NCI-H2171 treated with DMSO at 0.1 percent for 48 hours (cell line): ENCODE measurements at places on chromosomes 6 and 20.

GRCh38 chr6:503610-504362 is 112.2 kb downstream of the IRF4 start:
- DNase-seq, result no peak

GRCh38 chr6:39302669-39303424 is 11.4 kb downstream of the KCNK17 start:
- peak; percentile 40 for DNase-seq

DNA sequence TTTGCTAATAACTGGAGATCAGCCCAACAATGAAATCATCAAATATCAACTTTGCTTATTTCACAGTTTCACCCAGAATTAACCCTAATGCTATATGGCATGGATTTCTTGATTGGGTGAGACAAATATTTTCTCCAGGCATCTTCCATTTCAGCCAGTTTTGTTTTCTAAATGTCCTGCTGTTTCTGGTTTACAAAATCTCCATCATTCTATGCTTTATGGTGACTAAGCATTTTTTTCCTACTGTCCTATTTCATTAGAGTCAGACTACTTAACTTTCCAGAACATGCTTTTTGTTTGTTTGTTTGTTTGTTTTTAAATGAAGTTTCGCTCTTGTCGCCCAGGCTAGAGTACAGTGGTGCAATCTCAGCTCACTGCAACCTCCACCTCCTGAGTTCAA is 59.5 kb upstream of the EXOC2 start:
- no peak for DNase-seq

DNA sequence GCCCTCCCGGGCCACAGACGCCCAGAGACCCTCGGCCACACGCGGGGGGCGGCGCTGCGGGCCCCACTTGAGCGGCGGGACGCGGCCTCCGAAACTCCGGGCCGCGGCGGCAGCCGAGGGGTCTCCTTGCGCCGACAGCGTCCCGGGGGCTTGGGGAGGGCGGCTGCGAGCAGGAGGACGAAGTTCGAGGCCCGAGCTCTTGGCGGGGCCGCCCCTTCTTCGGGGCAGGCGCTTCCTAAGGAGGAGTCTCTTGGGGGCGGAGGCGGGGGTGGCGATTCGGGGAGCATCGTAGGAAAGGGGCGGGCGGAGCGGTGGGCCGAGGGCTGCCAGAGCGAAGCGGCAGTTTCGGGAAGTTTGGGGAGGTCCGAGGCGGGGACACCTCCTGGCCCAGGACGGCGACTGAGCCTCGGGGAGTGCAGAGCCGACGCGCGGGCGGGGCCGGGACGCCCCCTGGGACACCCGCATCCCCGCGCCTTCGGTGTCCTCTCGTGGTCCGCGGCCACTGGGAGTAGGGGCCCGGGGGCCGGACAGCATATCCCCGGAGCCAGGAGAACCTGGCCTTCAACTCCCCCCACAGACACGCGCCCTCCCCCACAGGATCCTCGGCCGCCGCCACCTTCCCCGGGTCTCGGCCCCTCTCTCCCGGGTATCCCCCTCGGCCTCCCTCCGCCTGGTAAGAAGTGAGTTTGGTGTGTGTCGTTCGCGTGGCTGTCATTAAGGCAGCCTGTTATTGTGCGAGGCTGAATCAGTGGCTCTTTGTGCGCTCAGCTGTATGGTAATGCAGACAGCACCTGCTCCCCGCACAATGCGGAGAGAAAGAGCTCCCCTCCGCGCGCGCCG is 613 bp upstream of the DLL1 start:
- DNase-seq, result peak; percentile 75

GRCh38 chr6:146915671-146916127 is 288.5 kb upstream of the STXBP5 start:
- no peak for DNase-seq

DNA sequence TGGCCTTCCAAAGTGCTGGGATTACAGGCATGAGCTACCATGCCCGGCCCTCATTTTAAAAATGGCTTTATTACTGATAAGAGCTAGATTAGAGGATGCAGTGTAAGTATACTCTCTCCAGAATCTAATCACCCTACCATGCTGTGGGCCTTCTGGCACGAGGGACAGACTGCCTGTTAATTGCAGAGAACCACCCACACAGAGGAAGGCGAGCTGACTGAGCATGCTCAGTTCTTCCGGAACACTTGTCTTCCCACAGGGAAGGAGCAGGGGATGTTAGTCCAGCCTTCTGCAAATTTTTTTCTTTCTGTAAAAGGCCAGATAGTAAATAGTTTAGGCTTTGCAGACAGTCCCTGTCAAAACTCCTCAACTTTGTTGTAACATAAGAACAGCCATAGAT is 48.9 kb downstream of the ALDH5A1 start:
- DNase-seq, result no peak

DNA sequence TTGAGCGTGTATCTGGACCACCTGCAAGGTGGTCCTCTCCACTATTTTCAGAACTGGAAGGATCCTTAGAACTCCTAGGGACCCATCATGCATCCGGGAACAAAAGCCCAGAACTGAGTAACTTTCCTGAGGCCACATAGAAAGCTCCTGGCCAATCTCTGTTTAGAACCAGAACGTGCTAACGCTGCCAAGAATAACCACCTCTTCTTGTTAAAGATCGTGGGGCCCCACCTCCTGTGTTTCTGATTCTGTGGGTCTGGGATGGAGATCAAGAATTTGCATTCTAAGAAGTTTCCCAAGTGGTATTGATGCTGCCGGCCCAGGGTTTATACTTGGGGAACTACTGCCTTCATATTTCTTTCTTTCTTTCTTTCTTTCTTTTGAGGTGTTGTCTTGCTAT is 13.3 kb downstream of the CD40 start:
- no peak for DNase-seq

DNA sequence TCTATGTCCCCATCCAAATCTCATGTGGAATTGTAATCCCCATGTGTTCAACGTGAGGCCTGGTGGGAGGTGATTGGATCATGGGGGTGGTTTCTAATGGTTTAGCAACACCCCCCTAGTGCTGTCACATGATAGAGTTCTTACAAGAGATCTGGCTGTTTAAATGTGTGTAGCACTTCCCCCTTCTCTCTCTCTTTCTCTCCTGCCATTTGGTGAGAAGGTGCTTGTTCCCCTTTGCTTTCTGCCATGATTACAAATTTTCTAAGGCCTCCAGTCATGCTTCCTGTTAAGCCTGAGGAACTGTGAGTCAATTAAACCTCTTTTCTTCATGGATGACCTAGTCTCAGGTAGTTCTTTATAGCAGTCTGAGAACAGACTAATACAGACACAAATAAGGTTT is 165.4 kb downstream of the OGFRL1 start:
- no peak for DNase-seq

GRCh38 chr6:30816791-30817739 is 67.3 kb upstream of the DDR1 start:
- no peak for DNase-seq

GRCh38 chr6:97361286-97361685 is 78.3 kb upstream of the MMS22L start:
- DNase-seq, result no peak

GRCh38 chr6:18326001-18326400 is 61.1 kb upstream of the RNF144B start:
- DNase-seq, result no peak

DNA sequence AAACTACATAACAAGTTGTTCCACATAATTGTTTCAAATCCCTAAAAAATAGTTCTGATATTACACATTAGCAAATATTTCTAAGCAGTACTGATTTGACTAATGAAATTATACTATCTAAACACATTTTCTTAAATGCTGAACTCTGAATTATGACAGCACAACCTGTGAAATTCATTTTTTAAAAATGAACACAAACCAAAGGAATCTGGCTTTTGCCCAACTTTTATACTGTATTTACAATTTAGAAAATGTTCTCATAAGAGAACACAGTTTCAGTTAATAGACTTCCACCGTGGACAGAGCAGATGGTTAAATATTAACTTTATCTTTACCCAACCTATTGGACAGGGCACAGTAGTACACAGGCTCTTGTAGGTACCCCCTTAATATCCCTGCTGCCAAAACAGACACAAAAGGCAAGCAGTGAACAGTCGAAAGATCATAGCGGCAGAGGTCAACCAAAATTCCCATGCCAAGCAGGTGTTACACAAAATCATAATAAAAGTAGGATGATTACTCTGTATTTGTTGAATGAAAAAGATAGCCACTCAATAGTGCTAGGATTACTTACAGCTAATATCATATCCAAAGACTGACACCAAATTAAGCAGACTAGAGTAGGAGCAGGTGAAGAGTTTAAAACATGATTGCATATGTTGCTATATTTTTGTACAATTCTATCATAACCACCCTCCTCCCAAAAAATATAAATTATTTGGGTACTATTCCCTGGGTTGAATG is 122.5 kb downstream of the RNGTT start:
- no peak for DNase-seq

- no peak for DNase-seq
These were observed 48.1 kb downstream of the SRC start for GRCh38 chr20:37393863-37394542.

GRCh38 chr6:134198093-134198492 is 119.8 kb downstream of the SGK1 start:
- DNase-seq, result no peak

DNA sequence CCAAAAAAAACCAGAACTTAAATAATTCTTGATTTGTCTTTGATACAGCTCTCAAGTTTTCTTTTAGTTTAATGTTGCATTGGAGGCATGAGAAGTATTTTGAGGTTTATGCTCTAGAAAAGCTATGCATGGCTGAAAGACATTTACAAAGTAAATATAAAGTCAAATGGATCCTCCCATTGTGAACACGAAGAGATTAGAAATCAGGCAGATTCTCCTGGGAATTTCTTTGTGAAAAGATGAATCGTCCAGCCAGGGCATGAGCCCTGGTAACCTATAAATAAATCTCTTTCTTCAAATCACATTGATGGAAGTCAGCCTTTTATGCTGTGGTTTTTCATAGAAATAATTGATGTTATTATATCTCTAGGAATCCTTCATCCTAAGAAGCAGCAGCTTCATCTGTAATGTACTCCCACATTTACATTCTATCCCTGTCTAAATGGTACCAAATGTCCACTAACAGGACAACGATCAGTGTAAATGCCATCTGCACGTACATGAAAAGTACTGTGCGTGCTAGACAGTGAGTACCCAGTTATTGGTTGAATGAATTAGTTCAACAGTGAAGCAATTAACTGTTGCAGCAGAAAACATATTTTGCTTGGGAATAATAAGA is 143.6 kb downstream of the ALDH8A1 start:
- no peak for DNase-seq

DNA sequence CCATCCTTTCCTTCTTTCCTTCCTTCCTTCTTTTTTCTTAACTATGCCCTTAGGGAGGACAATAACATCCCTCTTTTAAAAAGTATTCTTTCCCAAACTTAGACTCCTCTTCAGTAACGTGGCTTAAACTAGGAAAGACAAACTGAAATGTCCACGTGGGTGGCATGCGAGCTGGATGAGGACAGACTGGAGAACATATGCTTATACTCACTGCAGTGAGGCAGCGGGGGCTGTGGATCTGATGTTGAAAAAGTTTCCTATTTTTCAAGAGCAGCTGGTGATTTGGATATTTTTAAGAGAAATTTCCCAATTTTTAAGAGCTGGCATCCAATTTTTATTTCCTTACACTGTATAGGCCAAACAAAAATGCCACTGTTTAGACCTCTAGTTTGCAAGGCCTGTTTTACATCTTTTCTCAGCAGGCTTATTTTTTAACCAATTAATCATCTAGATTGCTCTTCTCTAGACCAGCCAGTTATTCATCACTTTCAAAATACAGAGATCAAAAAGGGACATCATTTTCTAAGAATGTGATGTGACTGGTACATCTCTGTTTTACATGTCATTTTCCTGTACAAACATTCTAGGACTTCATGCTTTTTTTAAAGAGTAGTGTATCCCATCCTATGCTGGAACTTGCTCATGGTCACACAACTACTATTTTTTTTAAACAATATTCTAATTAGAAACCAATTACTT is 226.5 kb downstream of the BTBD9 start:
- no peak for DNase-seq

DNA sequence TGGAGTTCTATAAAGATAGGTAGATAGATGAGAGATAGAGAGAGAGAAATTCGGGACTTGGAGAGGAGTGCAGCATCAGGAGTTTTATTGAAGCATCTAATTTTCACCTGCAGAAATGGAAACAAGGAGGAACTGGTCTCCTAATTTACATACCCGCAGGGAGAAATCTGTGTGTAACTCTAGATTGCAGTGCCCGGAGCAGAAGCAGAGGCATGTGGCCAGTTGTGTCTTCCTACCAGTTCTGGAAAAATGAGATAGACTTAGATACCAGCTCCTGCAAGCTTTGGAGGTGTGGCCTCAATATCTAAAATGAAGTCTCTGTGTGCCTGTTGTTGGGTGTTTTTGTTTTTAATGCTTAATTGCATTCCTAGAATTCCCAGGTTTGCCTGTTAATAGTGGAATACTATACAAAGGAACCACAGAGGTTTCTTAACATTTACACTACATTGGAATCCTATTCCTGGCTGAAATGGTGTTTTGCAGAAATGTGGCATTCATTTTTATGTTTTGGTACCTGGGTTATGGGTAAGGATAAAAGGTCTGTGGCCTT is 57.4 kb downstream of the DTD1 start:
- DNase-seq, result no peak

DNA sequence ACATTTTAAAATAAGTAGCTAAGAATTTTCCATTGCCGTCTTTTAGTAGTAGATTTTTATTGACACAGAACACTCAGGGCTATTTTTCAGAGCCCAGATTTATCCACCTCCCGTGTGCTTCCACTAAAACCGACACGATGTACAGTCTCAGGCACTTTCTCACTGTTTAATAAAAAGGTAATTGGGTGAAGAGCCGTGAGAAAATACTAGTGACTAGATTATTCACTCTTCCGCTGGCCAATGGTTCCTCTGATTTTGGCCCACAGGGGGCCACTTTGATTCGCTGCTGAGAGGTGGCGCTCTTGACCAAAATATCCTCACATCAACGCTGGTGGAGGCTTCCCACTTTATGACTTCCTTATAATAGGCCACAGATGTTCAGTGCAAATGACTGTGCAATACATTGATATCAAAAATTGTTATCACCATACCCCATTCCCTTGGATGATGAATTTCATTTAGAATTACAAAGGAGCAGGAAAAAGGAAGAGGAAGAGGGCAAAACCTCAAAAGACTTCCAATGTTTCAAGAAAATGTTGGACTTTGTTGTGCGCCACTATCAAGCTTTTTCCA is 12.3 kb upstream of the HDDC2 start:
- peak; percentile 68 for DNase-seq

DNA sequence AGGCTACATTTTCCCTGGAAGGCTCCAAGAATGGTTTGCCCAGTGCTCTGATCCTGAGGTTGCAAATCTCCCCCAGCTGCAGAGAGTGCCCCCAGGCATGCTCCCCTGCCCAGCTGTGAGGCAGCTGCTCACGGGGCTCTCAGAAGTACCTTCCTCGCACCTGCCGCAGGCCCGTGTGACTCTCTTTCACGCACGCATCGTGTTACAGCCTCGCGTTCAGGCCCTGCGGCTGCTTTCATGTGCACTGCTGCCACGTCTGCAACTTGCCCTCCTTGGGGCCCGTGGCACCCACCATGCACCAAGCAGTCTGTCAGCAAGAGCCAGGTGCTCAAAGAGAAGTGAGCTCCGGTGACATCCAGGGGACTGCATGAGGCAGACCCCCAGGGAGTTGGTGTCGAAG is 28.6 kb upstream of the SPO11 start:
- no peak for DNase-seq

- DNase-seq, result no peak
These were observed 34.2 kb upstream of the RPN2 start for GRCh38 chr20:37144856-37145404.
